ENCODE measurements at places on chromosomes 2 and 18.

DNA sequence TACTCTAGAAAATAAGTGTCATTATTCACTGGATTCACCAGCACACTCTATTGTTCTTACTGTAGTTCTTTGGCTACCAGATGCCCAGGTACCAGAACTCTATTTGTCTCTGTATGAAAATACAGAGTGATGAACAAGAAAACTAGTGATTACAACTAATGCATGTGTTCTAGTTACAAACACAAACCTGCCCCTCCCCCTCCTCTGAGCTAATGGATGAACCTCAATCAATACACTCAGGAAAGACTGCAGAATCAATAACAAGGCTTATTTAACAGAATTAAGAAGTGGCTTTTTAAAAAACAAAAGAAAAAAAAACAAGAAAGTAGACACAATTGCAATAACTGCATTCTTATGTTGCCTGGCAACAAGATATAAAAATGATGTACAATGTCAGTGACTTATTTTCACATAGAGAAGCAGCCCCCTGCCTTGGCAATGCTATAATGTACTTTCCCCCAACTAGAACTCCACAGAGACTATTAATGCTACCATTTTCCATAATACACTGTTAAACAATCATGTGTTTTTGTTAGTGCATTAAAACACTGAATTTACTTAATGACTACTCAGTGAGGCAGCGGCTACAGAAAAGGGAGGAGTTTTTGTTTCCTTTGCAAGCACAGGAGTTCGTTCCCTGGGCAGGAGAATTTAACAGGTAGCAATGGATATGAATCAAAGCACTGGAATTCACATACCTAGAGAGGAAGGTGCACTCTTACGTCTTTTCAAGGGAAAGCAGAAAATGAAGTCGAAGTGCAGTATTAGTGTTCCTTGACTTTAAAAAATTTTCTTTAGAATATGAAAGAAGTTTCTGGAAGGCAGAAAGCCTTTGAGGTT is 318.8 kb upstream of the REV1 start:
- no peak for DNase-seq

DNA sequence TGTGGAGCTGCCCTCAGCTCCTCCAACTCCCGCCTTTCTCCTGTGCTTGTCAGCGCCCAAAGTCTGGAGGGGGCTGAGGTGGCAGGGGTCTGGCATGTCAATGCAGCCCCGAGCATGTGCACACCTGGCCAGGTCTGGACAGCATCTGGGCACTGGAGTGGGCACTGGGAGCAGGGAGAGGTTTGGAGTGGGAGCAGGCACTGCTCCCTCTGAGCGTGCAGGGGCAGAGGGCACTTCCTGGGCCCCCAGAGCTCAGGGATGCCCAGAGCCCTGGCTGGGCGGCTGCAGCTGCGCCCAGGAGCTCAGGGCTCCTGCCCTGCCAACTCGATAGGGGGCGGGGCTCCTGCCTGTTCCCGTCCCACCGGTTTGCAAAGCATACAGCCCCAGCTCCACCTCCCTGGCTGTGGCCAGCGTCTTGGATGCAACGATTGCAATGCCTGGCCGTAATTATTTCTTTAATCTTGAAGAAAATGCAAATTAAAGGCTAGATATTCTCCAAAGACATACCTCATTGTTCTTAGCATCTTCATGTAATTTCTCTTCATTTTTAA is 57.4 kb upstream of the LDAH start:
- no peak for DNase-seq

DNA sequence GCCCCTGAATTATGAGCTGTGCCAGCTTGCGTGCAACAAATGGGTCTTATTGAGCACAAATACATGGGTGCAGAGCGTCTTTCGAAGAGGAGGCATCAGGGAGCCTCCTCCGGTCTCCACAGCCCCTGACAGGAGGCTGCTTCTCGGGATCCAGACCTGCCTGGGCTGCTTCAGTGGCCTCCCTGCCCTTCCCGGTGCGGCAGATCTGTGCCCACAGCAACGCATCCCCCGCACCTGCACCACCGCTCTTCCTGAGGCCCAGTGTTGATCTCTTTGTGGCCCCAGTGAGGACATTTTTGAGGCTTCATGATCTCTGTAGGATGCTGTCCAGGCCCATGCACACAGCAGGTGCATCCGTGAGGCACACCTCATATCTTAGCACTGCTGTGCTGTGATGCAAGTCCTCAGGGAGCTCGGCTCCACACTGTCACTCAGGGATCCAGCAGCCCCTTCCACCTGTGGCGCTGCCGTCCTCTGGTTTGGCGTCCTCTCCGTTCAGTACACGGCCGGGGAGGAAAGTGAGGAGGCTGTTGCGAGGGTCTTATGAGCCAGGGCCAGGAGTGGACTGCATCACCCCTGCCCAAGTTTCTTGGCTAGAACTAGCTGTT is 17.4 kb downstream of the RTP5 start:
- DNase-seq: no peak

GRCh38 chr2:86769838-86770237 is 20.9 kb downstream of the CD8A start:
- no peak for DNase-seq

GRCh38 chr2:205771031-205771430 is 88.7 kb downstream of the NRP2 start:
- DNase-seq: peak; percentile 58

DNA sequence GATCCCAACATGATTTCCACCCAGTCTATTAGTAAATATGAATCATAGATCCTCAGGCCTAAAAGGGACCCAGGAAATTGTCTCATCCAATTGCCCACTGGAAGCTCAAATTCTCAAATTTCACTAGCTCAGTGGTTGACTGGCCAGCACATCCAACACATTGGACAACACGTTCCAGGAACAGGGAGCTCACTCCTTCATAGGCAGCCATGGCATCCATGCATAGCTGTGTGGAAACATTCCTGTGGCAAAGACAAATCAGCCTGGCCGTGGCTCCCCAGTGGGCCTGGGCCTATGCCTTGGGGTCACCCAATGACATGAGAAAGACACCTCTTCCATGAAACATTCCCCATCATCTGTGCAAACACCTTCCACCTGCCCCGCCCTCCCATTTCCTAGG is 261.1 kb downstream of the ANAPC1 start:
- no peak for DNase-seq

- DNase-seq: no peak
These were observed 72.1 kb downstream of the OSBPL6 start for GRCh38 chr2:178266445-178266844.

DNA sequence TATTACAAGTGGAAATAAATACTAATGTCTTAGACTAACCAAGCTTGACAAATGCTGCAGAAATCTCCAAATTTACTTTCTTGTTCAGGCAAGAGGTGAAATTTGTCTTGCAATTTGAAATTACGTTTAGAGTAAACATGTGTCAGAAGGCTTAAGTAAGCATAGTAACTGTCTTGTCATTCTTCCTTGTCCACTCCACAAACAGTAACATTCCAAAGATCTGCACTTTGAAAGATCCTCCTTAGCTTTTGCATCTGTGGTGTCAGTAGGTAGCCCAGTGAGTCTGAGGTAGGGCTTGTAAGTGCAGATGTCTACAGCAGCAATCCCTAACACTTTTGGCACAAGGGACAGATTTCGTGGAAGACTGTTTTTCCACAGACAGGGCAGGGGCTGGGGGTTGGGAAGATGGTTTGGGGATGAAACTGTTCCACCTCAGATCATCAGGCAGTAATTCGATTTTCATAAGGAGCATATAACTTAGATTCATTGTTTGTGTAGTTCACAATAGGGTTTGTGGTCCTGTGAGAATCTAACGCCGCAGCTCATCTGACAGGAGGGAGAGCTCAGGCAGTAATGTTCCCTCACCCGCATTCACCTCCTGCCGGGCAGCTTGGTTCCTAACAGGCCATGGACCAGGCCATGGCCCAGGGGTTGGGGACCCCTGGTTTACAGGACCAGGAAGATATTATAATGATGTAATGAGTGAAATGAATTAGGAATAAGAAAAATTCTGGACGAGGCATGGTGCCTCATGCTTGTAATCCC is 18.6 kb downstream of the RASGRP3 start:
- no peak for DNase-seq

All from hepatocyte (in vitro differentiated cells).